ENCODE measurements at places on chromosomes 4 and X.

DNA sequence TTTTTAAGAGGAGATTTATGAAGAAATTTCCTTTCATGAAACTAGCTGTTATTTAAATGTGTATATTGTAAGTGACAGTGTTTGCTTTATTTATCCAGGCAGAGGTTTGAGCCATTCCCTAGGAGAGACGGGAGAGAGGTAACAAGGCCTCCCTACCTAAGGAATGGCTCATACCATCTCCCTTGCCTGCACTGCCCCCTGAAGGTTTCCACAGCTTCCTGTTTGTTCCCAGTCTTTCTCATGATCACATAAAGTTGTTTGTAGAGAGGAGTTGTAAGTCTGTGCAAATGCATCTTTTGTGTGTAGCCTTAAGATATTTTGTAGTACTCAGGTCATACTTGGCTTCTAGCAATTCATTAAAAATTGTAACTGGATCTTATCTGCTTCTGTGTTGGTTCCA is 1504.5 kb upstream of the PCDH10 start:
- DNase-seq: no peak

- no peak for DNase-seq
These were observed 50.8 kb downstream of the LRP2BP start for GRCh38 chr4:185344743-185345538.

GRCh38 chr4:177408023-177408422 is 34.2 kb downstream of the AGA start:
- DNase-seq: no peak

GRCh38 chr4:80171251-80171650 is 26.1 kb upstream of the PRDM8 start:
- DNase-seq: no peak

DNA sequence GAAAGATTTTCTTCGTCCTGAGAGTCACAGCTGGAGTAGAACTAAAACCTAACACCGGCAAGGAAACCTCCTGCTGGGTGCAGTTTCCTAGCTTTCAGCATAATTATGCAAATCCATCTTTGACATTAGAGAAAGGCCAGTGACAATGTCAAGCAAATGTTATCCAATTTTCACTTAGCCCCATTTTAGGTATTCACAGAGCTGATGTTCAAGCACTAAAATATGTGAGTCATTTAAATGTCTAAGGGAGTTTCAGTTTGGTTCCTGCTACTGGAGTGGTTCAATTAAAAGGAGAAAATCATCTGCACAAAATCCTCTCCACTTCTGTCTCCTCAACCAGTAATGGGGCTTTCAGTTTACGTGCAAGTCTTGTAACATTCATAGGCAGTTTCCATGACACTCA is 37.1 kb upstream of the AMOT start:
- no peak for DNase-seq

DNA sequence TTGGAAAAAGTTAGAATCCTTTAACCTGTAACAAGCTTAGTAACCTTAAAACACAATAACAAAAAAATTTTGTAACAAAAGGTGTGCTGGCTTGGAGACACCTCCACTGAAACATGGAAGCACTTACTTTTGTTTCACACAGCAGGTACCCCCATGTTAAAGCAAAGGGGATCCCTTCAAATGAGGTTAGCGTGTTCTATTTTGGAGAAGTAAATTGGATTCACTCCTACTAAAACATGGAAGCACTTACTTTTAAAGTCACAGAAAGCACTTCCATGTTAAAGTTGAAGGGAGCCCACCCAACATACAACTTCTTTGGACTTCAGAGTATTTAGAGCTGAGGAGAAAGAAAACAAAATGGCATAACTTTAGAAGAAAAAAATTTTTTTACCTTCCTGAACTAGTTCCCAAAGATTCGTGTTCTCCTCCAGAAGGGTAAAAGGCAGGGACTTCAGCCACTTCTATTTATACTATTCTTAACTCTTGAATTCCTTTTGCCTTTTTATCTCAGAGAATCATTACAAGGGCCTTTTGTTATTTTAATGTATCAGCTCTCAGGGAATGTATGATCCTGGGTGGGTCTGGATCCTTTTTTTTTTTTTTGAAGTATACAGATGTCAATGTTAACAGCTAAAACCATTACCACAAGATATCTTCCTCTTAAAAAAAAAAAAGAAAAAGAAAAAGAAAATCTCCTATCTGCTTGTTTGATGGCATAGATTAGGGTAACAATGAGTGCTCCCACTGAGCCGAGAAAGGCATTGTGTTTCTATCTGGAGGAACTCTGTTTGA is 11.5 kb downstream of the LARP7 start:
- DNase-seq: no peak

GRCh38 chrX:53584891-53585290 is 101.6 kb downstream of the HUWE1 start:
- no peak for DNase-seq

DNA sequence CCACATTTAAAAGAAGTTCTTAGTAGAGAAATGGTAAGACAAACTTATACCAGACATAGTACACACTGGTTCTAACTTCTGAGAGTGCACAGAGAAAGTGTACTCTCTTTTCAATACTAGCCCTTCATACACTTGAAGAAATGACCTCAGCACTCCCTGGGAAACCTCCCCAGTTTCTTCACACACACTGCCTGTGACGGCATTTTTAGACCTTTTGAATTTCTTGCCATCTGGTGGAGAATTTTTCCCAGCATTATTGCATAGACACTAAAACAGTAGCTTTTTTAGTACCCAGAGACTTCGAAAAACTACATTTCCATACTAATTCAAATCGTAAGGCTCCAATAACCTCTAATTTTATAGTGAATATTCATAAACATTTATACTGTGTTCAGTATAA is 341.6 kb upstream of the MAOA start:
- no peak for DNase-seq

GRCh38 chr4:177696438-177696966 is 254.3 kb upstream of the AGA start:
- DNase-seq: no peak

GRCh38 chr4:182880387-182881356 is 36.5 kb downstream of the DCTD start:
- DNase-seq: no peak

DNA sequence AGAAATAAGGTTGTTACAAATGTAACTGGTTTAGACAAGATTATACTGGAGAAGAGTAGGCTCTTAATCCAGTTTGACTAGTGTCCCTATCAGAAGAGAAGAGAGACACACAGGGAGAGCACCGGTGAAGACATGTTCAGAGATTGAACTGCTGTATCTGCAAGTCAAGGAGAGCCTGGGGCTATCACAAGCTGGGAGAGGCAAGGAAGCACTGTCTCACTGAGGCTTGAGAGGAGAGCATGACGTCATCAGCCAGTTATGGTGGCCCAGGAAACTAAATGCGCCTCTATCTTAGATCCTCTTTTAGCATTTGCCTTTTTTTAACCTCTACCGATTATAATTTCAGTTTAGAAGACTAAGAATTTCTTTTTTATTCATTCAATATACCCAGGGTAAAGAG is 583.4 kb downstream of the TRAM1L1 start:
- no peak for DNase-seq

- DNase-seq: no peak
These were observed 8.4 kb downstream of the ZNF280C start for GRCh38 chrX:130260316-130260715.

- DNase-seq: no peak
These were observed 25.9 kb upstream of the SPON2 start for GRCh38 chr4:1198098-1198844.
